Common myeloid progenitor, CD34-positive (primary cell): ENCODE measurements at places on chromosomes 7 and 10.

GRCh38 chr7:24587853-24588252 lies 14.6 kb downstream of the PALS2 start:
- H3K4me1 ChIP-seq: no peaks in the 10 kb centered on the region
- no peaks in the 10 kb centered on the region for H3K36me3 ChIP-seq
- no peak overlapping the region for H3K4me3 ChIP-seq
- DNase-seq: peak; percentile 80

DNA sequence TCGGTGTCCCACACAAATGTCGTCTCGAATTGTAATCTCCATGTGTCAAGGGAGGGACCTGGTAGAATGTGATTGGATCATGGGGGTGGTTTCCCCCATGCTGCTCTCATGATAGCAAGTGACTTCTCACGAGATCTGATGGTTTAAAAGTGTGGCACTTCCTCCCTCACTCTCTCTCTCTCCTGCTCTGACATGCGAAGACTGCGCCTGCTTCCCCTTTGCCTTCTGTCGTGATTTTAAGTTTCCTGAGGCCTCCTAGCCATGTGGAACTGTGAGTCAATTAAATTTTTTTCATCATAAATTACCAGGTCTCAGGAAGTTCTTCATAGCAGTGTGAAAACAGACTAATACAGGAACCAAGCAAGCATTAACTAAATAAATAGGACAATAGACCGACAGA lies 229.1 kb downstream of the GFRA1 start:
- no peaks in the 10 kb centered on the region for H3K4me1 ChIP-seq
- no peak overlapping the region for H3K4me3 ChIP-seq
- H3K36me3 ChIP-seq: no peaks in the 10 kb centered on the region

- DNase-seq: no peak
- no peak overlapping the region for H3K4me3 ChIP-seq
- H3K27ac ChIP-seq: no peak overlapping the region
- H3K4me1 ChIP-seq: no peaks in the 10 kb centered on the region
- H3K36me3 ChIP-seq: peaks cover 88% of the 10 kb centered on the region
- no peaks in the 10 kb centered on the region for H3K27me3 ChIP-seq
Observed at GRCh38 chr7:130506358-130506757, 14.5 kb downstream of the MEST start.

GRCh38 chr7:18177815-18178660 lies 150.4 kb upstream of the PRPS1L1 start:
- H3K36me3 ChIP-seq: no peaks in the 10 kb centered on the region
- peak overlapping the region; percentile 62 for H3K27ac ChIP-seq
- DNase-seq: peak; percentile 51
- H3K27me3 ChIP-seq: no peaks in the 10 kb centered on the region
- H3K4me3 ChIP-seq: no peak overlapping the region
